NCI-H1694 (cell line): ENCODE measurements at places on chromosomes 1 and 21.

GRCh38 chr1:94193128-94193527, 44.3 kb downstream of the ARHGAP29 start:
- DNase-seq: no peak

- no peak for DNase-seq
Observed at GRCh38 chr1:193256019-193256418, 69.6 kb upstream of the B3GALT2 start.

DNA sequence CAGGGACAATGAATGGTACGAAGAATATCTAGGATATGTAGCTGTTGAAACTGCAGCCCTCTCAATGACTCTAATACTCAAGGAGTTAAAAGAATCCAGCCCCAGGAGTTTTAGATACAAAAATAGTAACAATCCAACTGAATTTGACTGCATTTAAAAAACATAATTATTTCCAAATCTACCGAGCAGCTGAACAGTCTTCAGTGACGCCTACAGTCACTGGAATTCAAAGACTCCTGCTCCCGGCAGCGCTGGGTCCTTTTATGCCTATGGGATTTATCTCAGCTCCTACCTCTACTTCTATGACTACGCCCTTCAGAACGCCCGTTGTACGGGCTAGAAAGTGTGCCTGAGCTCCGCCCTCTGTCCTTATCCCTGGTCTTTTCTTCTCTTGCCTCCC, 55.7 kb downstream of the WARS2 start:
- DNase-seq: no peak

- no peak for DNase-seq
Observed at GRCh38 chr1:215018555-215018954, 64.0 kb upstream of the KCNK2 start.
